WTC11 (cell line): ENCODE measurements at places on chromosomes 12 and 14.
A peak's percentile ranks its signal among the peaks of the same experiment; 100 is the strongest.

GRCh38 chr14:91413547-91414474 lies 3.8 kb downstream of the CCDC88C start:
- peaks cover 57% of the 10 kb centered on the region for H3K4me1 ChIP-seq
- H3K4me3 ChIP-seq, result peak overlapping the region; percentile 60
- peak; percentile 92 for DNase-seq
- H3K36me3 ChIP-seq, result peaks cover 10% of the 10 kb centered on the region

- H3K36me3 ChIP-seq, result no peaks in the 10 kb centered on the region
- DNase-seq, result peak; percentile 25
- H3K27ac ChIP-seq, result no peak overlapping the region
- H3K4me1 ChIP-seq, result peaks cover 4% of the 10 kb centered on the region
Observed at GRCh38 chr12:109612975-109613502, 39.4 kb downstream of the MVK start.

DNA sequence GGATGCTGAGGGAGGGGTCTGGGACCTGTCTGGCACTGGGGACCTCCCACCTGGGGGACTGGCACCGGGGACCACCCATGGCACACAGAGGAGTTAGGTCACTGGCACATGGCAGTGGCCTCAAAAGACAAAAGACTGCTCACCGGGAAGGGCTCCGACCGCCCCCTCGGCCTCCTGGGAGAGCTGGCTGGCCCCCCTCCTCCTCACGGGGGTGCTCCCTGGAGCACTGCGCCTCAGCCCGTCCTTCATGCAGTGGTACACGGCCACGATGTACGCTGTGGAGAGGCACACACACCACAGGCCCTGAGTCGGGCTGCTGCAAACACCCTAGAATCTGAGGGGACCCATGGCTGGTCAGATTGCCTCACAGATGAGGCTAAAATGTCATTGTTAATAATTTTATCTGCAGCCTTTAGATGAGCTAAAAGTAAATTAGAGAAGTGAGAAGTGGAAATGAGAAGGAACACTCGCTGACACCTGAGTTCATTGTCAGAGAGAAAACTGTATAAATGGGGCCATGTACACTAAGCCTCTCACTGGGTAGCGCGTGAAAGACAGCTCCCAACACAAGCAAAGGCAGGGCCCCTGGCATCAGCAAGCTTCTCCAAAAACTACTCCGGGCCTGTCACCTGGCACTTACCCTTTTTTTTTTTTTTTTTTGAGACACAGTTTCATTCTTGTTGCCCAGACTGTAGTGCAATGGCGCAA lies 14.1 kb downstream of the P2RX2 start:
- peaks cover 80% of the 10 kb centered on the region for H3K36me3 ChIP-seq
- no peak overlapping the region for H3K4me3 ChIP-seq
- no peak overlapping the region for H3K27ac ChIP-seq
- H3K4me1 ChIP-seq, result no peaks in the 10 kb centered on the region
- no peaks in the 10 kb centered on the region for H3K27me3 ChIP-seq

DNA sequence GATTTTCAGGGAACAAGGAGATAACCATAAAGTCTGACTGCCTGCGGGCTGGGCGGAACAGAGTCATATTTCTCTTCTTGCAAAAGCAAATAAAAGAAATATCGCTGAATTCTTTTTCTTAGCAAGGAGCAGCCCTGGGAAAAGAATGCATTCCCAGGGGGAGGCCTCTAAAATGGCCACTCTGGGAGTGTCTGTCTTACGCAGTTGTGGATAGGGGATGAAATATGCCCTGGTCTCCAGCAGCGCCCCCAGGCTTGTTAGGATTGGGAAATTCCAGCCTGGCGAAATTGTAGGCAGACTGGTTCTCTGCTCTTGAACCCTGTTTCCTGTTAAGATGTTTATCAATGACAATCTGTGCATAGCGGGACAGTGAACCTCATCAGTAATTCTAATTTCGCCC lies 40.5 kb downstream of the PCNX1 start:
- H3K36me3 ChIP-seq, result peaks cover 66% of the 10 kb centered on the region
- no peak for DNase-seq
- H3K4me3 ChIP-seq, result no peak overlapping the region

DNA sequence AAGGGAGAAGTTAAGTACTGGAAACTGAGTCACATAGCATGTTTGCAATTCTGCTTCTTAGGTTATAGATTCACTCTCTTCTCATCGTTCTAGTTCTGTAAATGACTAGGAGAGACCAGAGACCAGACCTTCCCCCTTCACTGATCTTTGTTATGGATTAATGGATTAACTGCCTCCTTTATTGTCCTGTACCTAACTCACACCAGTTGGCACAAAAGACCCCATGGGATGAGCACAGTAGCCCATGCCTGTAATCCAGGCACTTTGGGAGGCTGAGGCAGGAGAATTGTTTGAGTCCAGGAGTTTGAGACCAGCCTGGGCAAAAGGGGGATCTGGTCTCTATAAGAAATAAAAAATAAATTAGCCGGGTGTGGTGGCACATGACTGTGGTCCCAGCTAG lies 20.8 kb downstream of the BCAT1 start:
- peaks cover 67% of the 10 kb centered on the region for H3K4me1 ChIP-seq
- no peaks in the 10 kb centered on the region for H3K27me3 ChIP-seq
- no peak for DNase-seq
- H3K27ac ChIP-seq, result 0 out of 2 replicates have a peak overlapping the region, but pooled peaks have one; percentile 47
- H3K36me3 ChIP-seq, result peaks cover 46% of the 10 kb centered on the region

DNA sequence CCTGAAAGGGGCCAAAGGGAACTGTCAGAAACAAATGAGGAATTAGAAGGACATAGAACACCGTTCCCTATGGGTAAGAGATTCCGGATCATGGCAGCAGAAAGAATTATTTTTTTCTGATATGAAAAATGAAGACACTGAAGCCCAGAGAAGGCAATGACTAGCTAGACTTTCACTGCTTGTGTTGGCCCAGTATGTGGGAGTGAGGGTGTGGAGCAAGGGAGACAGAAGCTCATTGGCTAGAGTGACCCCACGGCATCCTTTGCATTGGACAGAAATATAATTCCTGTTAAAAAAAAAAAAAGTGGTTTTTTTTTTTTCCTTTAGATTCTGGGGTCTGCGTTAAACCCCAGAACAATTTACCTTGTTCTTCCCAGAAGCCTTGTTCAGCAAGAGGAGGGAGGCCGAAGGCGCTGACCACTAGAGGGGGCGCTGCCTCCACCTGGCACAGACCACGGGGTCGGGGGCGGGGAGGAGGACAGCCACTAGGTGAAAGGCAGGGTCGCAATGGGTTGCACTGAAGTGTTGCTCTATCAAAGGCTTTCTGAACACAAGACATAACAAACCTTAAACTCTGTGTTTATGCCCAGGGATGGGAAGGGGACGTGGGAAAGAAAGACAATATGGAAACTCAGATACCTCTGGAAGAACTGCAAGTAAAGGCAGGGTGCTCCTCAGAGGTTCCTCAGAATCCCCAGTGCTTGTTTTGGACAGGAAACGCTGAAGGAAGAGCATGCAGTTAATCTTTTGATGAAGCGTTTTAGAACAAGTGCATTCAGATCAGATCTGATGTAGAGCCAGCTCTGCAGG lies 156.8 kb downstream of the KCNA5 start:
- H3K4me1 ChIP-seq, result peaks cover 43% of the 10 kb centered on the region
- H3K36me3 ChIP-seq, result no peaks in the 10 kb centered on the region; the same call in 1 of the 2 replicates

- no peak overlapping the region for H3K4me3 ChIP-seq
- H3K4me1 ChIP-seq, result no peaks in the 10 kb centered on the region
- peak; percentile 5 for DNase-seq
- peaks cover 86% of the 10 kb centered on the region for H3K36me3 ChIP-seq
Observed at GRCh38 chr12:34406996-34407300, 384.7 kb downstream of the ALG10 start.

- peak; percentile 13 for DNase-seq
- H3K4me1 ChIP-seq, result peaks cover 14% of the 10 kb centered on the region
- H3K4me3 ChIP-seq, result no peak overlapping the region
- 0 out of 2 replicates have a peak, but pooled peaks cover 3% of the 10 kb centered on the region for H3K36me3 ChIP-seq
- no peaks in the 10 kb centered on the region for H3K27me3 ChIP-seq
Observed at GRCh38 chr14:75711796-75712211, 50.8 kb downstream of the TTLL5 start.

DNA sequence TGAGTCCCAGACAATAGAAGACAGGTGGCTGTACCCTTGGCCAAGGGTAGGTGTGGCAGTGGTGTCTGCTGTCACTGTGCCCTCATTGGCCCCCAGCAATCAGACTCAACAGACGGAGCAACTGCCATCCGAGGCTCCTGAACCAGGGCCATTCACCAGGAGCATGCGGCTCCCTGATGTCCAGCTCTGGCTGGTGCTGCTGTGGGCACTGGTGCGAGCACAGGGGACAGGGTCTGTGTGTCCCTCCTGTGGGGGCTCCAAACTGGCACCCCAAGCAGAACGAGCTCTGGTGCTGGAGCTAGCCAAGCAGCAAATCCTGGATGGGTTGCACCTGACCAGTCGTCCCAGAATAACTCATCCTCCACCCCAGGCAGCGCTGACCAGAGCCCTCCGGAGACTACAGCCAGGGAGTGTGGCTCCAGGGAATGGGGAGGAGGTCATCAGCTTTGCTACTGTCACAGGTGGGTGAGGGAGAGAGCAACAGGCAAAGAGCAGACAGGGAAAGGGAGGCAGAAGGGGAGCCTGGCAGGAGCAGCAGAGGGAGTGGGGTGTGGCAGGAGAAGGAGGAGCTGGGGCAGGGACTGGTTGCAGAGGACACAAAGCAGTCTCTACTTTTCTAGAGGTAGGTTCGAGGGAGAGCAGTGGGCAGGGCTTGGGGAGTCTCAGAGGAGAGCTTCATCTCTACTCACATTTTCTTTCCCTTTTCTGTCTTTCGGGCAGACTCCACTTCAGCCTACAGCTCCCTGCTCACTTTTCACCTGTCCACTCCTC lies 452 bp downstream of the INHBE start:
- peak overlapping the region; percentile 84 for H3K27ac ChIP-seq
- no peaks in the 10 kb centered on the region for H3K27me3 ChIP-seq
- DNase-seq, result no peak
- peak overlapping the region; percentile 69 for H3K4me3 ChIP-seq
- peaks cover 55% of the 10 kb centered on the region for H3K4me1 ChIP-seq

GRCh38 chr12:42372154-42372791 lies 46.3 kb downstream of the PPHLN1 start:
- no peaks in the 10 kb centered on the region for H3K27me3 ChIP-seq
- H3K36me3 ChIP-seq, result peaks cover 7% of the 10 kb centered on the region; the same call in 1 of the 2 replicates
- H3K4me3 ChIP-seq, result no peak overlapping the region
- peaks cover 45% of the 10 kb centered on the region for H3K4me1 ChIP-seq
- no peak overlapping the region for H3K27ac ChIP-seq

- peaks cover 11% of the 10 kb centered on the region for H3K4me1 ChIP-seq
- DNase-seq, result no peak
- H3K4me3 ChIP-seq, result no peak overlapping the region
- H3K27ac ChIP-seq, result no peak overlapping the region
Observed at GRCh38 chr12:65567820-65568219, 256.5 kb upstream of the HMGA2 start.

DNA sequence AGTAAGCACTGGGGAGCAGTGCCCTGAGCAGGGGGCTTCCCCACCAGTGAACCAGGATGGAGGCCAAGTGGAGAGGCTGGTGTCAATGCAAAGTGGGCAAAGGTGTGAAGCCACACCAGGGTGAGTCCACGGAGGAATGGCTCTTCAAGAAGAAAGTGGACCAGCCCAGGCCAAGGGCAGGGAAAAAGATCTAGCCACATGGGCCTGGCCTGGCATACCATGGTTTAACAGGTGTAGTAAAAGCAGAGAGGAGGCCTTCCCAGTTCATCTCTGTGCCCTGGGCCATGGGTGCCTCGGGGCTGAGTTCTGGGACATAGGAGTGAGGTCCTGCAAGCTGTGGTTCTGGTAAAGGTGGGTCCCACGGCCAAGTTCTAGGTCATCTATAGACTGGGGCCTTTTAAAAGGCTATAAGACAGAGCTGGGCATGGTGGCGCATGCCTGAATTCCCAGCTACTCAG lies 153.4 kb downstream of the DPF3 start:
- no peak overlapping the region for H3K4me3 ChIP-seq
- DNase-seq, result no peak
- peaks cover 13% of the 10 kb centered on the region for H3K4me1 ChIP-seq
- no peak overlapping the region for H3K27ac ChIP-seq
- no peaks in the 10 kb centered on the region for H3K36me3 ChIP-seq
- H3K27me3 ChIP-seq, result no peaks in the 10 kb centered on the region; the same call in 1 of the 2 replicates

DNA sequence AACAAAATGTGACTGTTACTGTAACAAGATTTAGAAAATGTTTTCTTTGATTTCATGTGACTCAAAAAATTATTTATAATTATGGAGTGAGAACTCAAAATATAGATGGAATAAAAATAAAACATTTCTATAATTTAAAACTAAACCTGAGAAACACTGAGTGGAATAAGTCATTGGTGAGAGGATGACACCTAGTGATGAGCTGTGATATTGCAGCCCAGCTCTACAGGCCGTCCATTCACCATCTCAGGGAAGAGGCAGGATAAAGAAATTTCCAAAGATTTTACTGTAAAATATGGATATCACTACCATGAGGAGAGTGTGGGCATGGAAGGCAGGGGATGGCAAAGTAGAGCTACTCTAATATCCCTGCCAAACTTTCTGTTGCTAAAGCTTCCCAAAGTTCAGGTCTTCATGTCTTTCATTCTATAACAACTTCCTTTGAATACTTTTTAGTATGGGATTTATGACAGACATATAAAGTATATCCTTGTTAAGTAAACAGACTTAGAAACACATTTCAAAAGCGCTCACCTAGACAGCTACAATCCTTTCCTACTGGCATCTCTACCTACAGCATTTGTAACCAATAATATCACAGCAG lies 308.0 kb downstream of the ITPR2 start:
- peaks cover 24% of the 10 kb centered on the region for H3K36me3 ChIP-seq
- no peaks in the 10 kb centered on the region for H3K27me3 ChIP-seq
- peak; percentile 53 for DNase-seq
- H3K27ac ChIP-seq, result no peak overlapping the region

DNA sequence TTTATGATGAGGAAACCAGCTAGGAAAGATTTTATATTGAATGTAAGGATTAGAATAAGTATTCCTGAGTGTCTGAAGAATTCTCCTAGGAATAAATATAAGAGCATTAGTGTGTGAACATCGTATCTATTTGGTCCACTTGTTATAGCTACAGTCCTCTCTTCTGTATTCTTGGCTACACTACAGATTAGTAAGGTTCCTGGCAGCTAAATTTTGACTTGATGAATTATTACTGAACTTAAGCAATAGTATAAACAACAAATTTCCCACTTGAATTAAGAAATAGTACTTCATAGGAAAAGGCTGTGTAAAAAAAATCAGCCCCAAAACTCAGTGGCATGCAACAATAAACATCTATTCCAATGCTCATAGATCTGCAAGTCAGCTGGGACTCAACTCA lies 138.4 kb upstream of the G2E3 start:
- H3K4me1 ChIP-seq, result peaks cover 9% of the 10 kb centered on the region
- H3K27ac ChIP-seq, result no peak overlapping the region
- no peak for DNase-seq
- no peaks in the 10 kb centered on the region for H3K27me3 ChIP-seq

GRCh38 chr14:98955741-98956070 lies 316.3 kb downstream of the BCL11B start:
- DNase-seq, result no peak
- H3K4me1 ChIP-seq, result peaks cover 11% of the 10 kb centered on the region
- H3K36me3 ChIP-seq, result no peaks in the 10 kb centered on the region
- no peak overlapping the region for H3K4me3 ChIP-seq

- DNase-seq, result no peak
- H3K36me3 ChIP-seq, result no peaks in the 10 kb centered on the region
- no peak overlapping the region for H3K4me3 ChIP-seq
Observed at GRCh38 chr14:37746140-37746832, 150.9 kb downstream of the TTC6 start.
